ENCODE measurements at places on chromosomes 4 and X. TPM values are rescaled to one million over a fixed set of nuclear protein-coding genes. Genes with fewer than 3 reads are reported as not detected.

The MCTS1 gene
- total RNA-seq, result 6.1 TPM

The PNMA3 gene
- 0.49 TPM for total RNA-seq

The UGT2A3 gene
- not detected for total RNA-seq

The SPP1 gene
- 11.8 TPM for total RNA-seq

The MAGEA1 gene
- not detected for total RNA-seq

DNA sequence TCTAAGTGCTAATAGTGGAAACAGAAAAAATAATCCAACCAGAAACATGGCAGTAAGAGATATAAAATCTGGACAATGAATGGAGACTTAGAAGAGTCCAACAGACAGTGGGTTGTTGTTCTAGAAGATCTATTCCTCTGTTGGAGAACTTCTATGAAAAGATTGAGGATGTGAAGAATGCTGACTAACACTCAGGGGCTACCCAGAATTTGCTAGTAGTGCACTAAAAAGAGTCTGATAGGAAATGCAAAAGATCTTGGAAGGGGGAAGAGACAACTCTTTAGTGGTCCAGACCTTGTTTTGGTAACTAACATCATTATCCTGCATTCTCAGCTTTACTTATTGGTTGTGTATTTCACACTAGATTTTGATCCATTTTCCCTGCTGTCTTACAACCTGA is 77.9 kb downstream of the SMARCA1 start:
- no peaks in the 10 kb centered on the region for H3K27me3 ChIP-seq
- H3K4me3 ChIP-seq, result no peak overlapping the region
- H3K27ac ChIP-seq, result no peak overlapping the region
- no peaks in the 10 kb centered on the region for H3K36me3 ChIP-seq
- no peaks in the 10 kb centered on the region for H3K4me1 ChIP-seq

DNA sequence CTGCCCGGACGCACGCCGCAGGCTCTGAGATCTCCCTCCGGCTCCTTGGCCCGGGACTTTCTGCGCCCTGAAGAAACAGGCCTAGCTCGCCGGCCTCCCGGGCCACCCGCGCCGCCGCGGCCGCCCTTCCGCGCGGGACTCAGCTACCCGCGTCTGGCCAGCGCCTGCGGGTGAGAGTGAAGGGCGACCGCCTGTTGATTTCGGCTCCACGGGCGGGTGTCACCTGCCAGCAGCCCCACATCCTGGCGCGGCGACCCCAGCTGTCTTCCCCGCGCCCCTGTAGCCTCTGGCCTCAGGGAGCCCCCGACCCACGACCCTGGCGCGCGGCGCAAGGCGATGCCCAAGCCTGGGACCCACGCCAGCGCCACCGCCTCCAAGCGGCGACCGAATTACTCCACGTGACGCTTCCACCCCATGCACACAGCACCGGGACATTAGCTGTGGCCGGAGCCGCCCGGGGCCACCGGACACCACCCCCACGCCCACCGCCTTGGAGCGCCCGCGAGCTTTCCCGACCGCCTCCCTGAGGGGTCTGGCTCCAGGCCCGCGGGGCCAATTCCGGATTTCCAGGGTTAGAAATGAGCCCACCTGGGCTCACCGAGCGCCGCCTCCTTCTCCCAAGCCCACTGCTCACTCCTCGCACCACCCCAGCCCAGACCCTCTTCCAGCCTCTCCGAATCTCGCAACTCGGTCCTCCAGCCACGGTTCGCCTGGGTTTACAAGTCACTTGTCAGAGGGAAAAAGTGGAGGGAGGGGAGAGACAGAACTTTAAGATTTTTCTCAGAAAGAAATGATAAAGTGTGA is 10.2 kb downstream of the ARX start:
- H3K27ac ChIP-seq, result no peak overlapping the region
- H3K36me3 ChIP-seq, result no peaks in the 10 kb centered on the region
- DNase-seq, result no peak
- peaks cover 4% of the 10 kb centered on the region for H3K27me3 ChIP-seq
- no peak overlapping the region for H3K4me3 ChIP-seq
- H3K4me1 ChIP-seq, result peaks cover 14% of the 10 kb centered on the region

DNA sequence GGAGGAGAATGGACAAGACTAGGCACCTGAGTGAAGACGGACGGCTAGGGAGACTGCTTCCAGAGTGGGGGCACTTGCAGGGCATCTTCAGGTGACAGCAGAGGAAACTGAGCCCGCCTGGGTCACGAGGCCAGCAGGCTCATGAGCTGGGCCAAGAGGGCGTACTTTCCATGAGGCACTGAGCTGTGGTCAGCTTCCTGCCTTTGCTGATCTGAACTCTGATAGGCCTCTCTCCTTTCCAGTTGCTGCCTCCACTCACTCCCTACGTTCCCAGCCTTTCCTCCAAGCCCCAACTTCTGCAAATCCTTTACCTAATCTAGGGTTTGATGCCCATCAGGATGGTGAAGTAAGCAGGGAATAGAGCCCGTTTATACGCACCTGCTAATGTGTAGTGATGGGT is 1.4 kb upstream of the L1CAM start:
- H3K27me3 ChIP-seq, result peaks cover 10% of the 10 kb centered on the region
- H3K27ac ChIP-seq, result no peak overlapping the region
- H3K4me1 ChIP-seq, result peaks cover 4% of the 10 kb centered on the region
- no peak for DNase-seq
- no peaks in the 10 kb centered on the region for H3K36me3 ChIP-seq

GRCh38 chr4:27720010-27720766 is 859.5 kb downstream of the STIM2 start:
- H3K27ac ChIP-seq, result no peak overlapping the region
- H3K4me1 ChIP-seq, result no peaks in the 10 kb centered on the region
- H3K4me3 ChIP-seq, result no peak overlapping the region
- H3K36me3 ChIP-seq, result no peaks in the 10 kb centered on the region

- DNase-seq, result no peak
- no peaks in the 10 kb centered on the region for H3K4me1 ChIP-seq
- H3K36me3 ChIP-seq, result no peaks in the 10 kb centered on the region
- H3K4me3 ChIP-seq, result no peak overlapping the region
Measured at GRCh38 chrX:153633607-153634180, 13.3 kb upstream of the DUSP9 start.

DNA sequence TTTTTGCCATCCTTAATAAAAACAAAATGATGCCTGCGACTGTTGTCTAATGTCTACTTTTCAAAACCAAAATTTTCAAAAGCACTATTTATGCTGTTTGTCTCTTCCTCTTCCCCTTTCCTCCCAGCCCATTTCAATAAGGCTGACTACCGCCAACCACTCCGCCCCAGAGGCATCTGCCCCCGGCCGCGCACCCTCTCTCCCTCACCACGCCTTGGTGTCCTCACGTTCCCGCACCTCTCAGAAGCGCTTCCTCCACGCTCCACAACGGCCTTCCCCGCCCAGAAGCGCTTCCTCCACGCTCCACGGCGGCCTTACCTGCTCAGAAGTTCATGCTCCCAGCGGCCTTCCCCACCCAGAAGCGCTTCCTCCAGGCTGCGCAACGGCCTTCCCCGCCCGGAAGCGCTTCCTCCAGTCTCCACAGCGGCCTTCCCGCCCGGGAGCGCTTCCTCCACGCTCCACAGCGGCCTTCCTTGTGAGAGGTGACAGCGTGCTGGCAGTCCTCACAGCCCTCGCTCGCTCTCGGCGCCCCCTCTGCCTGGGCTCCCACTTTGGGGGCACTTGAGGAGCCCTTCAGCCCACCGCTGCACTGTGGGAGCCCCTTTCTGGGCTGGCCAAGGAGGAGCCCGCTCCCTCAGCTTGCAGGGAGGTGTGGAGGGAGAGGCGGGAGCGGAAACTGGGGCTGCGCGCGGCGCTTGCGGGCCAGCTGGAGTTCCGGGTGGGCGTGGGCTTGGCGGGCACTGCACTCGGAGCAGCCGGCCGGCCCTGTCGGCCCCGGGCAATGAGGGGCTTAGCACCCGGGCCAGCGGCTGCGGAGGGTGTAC is 490.4 kb upstream of the ZFP42 start:
- no peaks in the 10 kb centered on the region for H3K4me1 ChIP-seq
- H3K36me3 ChIP-seq, result no peaks in the 10 kb centered on the region
- no peaks in the 10 kb centered on the region for H3K27me3 ChIP-seq
- H3K4me3 ChIP-seq, result no peak overlapping the region

GRCh38 chr4:111780965-111781364 is 364.3 kb upstream of the FAM241A start:
- no peak for DNase-seq
- H3K27ac ChIP-seq, result no peak overlapping the region
- H3K36me3 ChIP-seq, result no peaks in the 10 kb centered on the region
- H3K27me3 ChIP-seq, result no peaks in the 10 kb centered on the region
- H3K4me3 ChIP-seq, result no peak overlapping the region

DNA sequence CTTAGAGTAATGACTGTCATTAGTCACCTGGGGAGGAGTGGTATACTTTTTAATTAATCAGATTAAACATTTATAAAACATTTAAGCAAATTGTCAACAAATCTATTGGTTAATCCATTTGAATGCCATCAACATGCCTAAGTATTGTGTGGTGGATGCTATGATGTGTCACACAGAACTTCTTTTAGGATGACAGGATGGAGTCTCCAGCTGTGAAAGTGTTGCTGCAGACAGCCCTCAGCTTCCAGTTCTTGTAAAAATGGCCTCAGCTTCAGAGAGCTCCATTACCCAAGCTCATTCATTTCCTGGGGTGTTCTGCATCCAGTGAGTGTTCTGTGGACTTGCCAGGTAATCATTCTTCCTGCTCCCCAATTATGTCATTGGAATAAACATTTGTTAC is 74.3 kb upstream of the CLNK start:
- H3K36me3 ChIP-seq, result no peaks in the 10 kb centered on the region
- no peak overlapping the region for H3K27ac ChIP-seq
- no peak for DNase-seq
- no peaks in the 10 kb centered on the region for H3K27me3 ChIP-seq
- H3K4me3 ChIP-seq, result no peak overlapping the region

DNA sequence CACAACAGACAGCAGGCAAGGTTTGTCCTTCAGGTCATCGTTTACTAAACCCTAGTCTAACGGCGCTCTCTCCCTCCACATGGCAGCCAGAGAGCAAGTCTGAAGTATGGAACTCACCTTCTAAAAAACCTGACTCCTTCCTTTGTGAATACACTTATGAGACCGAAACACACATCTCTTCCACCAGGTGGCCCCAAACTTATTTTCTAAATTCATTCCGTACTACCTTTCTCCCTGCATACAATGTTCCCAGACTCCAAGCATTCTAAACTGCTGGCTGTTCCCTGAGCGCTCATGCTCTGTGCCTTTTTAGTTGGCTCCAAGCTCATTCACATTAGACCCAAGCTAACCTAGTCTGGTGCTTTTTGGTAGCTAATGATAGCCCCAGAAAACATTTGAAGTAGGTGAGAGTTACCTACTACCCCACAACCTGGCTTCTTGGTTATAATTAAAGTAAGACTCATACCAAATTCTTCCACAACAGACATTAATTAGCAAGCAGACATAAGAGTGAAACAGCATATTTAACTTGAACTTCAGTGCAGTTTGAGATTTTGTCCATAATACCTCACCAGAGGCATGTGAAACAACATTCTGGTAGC is 67.6 kb upstream of the DCLK2 start:
- H3K27ac ChIP-seq, result no peak overlapping the region
- H3K4me1 ChIP-seq, result peaks cover 6% of the 10 kb centered on the region
- no peak overlapping the region for H3K4me3 ChIP-seq
- H3K36me3 ChIP-seq, result no peaks in the 10 kb centered on the region
- H3K27me3 ChIP-seq, result no peaks in the 10 kb centered on the region

Measured in vagina (tissue), 2 donors.